ENCODE measurements at places on chromosomes 7 and 10. TPM values are rescaled to one million over a fixed set of nuclear protein-coding genes. Genes with fewer than 3 reads are reported as not detected.

DNA sequence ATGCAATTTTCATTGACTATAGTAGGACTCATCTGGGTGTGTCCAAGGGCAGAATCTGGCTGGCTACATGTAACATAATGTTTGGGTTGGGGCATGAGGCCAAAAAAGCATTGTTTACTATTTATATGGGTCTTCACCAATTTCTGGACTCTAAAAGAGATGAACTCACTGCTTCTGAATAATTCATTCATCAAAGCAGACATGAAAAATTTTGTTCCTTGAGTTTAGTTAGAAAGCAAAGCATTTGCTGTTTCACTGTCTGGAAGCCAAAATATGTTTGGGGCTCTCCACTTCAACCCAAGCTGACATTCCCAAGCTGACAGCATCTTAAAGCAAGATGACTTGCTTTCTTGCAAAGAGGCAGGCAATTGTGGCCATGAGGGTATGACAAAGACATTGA lies 670.6 kb downstream of the SUGCT start:
- no peak for DNase-seq

GRCh38 chr10:1525354-1526162 lies 211.8 kb downstream of the ADARB2 start:
- no peak for DNase-seq

- DNase-seq, result no peak
Measured at GRCh38 chr10:29533696-29534285, 101.0 kb downstream of the SVIL start.

GRCh38 chr10:17126327-17126726 lies 3.3 kb downstream of the CUBN start:
- DNase-seq, result no peak

- DNase-seq, result no peak
Measured at GRCh38 chr10:45006276-45007030, 5.7 kb downstream of the ZNF22 start.

DNA sequence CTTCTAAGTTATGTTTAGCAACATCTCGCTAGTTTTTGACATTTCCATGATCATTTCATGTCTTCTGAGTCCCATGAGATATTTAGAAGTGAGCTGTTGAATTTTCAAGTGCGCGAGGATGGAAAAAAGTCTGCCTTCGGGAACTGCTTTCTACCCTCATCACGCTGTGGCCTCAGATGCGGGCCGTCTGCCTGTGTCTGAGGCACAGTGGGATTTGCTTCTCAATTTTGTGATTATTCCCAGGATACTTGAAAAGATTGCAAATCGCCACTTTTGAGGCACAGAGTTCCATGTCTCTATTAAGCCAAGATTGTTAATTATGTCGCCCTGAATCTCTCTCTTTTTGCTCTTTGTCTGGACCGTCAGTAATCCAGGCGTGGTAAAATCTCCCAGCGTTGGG lies 30.8 kb upstream of the NKX6-2 start:
- no peak for DNase-seq

- DNase-seq, result no peak
Measured at GRCh38 chr7:151838861-151839381, 38.0 kb downstream of the PRKAG2 start.

DNA sequence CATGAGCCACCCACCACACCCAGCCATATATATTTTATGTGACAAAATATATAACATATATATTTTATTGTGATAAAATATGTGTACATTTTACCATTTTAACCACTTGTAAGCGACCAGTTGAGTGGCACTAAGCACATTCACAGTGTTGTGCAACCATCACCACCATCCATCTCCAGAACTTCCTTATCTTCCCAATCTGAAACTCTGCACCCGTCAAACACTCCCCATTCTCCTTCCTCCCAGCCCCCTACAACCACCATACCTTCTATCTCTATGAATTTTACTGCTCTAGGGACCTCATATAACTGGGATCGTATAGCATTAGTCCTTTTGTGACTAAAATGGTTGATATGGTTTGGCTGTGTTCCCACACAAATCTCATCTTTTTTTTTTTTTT lies 20.8 kb upstream of the CYTH3 start:
- DNase-seq, result no peak

- DNase-seq, result no peak
Measured at GRCh38 chr7:4444106-4444505, 238.0 kb upstream of the FOXK1 start.

GRCh38 chr7:119783799-119784198 lies 489.2 kb upstream of the KCND2 start:
- no peak for DNase-seq

- DNase-seq, result peak; percentile 80
Measured at GRCh38 chr7:94289071-94289470, 105.6 kb upstream of the COL1A2 start.

- DNase-seq, result peak; percentile 44
Measured at GRCh38 chr10:31262672-31263071, 56.3 kb upstream of the ZEB1 start.

DNA sequence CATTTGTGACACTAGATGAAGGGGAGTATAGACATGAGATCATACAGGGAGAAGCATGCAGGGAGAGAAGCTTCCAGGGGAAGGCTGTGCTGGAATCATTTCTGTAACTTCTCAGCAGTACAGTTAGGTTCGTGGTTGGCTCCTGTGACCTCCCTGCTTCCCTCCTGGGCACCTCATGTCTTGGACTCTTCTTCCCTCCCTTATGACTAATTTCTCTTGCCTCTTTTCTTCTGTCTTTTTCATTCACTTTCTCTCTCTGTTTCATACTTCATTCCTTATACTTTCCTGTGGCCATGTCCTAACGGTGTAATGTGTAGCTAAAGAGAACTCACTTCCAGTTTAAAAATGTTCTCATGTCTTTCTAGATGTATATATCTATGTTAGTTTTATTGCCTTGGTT lies 19.1 kb upstream of the HKDC1 start:
- DNase-seq, result no peak

DNA sequence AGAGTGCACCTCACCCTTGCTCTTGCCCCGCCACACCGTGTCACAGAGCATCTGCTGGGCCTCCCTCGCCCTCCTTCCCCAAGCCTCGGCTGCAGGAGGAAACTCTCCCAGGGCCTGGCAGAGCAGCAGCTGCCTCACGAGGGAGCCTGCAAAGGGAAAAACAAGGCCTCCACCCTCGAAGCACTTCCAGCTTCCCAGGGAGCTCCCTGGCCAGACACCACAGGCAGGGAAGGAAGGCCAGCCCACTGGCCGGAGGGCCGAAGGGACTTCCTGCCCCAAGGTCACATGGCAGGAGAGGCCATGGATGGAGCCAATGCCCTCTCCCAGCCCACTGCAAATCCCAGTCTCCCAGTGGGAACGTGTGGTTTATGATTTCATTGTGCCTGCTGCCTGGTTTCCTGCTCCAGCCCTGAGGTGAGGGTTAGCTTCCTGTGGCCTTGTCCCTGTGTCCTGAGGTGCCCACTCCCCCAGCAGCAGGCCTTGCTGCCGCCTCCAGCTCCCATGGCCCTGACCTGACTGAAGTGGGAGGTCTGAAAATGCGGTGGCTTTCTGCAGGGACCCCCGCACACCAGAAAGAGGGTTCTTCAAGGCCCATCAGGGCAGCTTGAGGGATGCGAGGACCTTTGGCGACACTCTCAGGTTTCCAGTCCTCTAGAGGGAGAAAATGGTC lies 100.5 kb upstream of the PPIF start:
- no peak for DNase-seq

GRCh38 chr7:139523199-139523941 lies at the start of gene CLEC2L:
TSS of gene CLEC2L (plus strand) at chr7:139523685. CDS start at chr7:139523928, 243 bp downstream.
- DNase-seq, result no peak

DNA sequence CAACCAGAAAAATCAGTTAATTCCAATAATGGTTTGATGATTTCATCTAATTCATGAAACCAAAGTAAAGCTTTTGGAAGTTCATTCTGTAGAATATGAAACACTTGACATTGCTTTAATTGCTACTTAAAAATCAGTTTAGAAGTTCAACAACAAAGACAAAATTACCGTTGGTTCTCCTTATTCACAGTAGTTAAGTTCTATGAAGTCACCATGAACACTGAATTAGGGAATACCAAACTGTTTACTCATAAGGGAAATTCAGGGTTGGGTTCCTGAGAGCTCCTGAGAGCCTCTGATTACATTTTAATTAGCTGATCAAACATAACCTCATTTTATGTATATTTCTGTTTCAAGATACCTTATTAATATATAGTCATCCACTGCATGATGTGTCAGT lies 46.2 kb downstream of the ZNF438 start:
- no peak for DNase-seq

GRCh38 chr7:79137942-79138341 lies 315.5 kb downstream of the MAGI2 start:
- DNase-seq, result no peak

DNA sequence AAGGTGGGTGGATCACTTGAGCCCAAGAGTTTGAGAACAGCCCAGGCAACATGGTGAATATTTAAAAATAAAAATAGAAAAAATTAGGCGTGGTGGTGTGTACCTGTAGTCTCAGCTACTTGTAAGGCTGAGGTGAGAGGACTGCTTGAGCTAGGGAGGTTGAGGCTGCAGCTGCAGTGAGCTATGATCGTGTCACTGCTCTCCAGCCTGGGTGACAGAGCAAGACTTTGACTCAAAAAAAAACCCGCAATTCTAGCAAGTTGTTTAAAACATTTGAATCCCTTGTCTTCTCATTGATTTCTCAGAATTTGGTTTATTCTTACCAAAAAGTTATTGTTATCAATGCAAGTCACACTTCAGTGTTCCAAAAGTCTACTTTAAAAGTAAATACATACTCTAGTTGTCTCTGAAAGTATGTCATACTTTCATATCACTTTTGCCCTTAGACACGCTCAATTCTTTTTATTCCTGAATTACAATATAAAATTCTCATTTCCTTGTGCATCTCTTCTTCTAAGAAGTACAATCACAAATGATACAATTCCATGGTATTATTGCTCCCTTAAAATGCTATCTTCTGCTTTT lies 6.3 kb downstream of the EPC1 start:
- DNase-seq, result no peak

GRCh38 chr10:69359594-69359993 lies 57.1 kb downstream of the TACR2 start:
- DNase-seq, result no peak

DNA sequence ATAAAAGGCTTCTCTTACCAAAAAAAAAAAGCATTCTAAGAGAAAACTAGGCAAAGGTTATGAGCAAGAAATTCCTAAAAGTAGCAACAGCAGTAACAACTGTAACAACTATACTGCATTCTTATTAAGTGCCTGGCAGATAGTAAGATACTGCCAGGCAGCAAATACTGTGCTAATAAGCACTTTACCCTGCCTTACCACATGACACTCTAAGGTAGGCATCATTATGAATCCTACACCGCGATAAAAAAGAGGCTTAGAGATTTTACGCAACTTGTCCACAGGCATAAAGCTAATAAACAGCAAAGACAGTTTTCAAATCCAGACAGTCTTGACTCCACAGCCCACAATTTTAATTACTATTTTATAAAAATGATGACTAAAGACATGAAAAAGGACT lies 83.2 kb downstream of the USP6NL start:
- no peak for DNase-seq

DNA sequence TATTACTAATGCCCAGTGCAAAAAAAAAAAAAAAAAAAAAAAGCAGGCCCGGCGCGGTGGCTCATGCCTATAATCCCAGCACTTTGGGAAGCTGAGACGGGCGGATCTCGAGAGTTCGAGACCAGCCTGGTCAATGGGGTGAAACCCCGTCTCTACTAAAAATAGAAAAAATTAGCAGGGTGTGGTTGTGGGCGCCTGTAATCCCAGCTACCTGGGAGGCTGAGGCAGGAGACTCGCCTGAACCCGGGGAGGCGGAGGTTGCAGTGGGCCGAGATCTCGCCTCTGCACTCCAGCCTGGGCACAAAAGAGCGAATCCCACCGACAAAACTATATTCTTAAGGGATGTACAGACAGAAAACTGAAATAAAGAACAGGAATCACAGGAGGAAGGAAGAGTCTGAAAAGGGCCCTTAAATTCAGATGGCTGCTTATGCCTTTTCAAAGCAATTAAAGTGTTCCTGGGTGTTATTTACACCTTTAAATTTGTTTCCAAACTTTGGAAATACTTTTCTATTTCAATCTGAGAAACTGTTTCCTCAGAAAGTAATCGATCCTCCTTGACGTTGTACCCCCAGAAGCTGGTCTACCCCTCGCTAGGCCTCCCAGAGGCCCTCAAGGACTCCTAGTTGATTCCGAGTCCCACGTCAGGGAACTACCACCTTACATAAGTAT lies 2.0 kb upstream of the KMT2E start:
- no peak for DNase-seq

DNA sequence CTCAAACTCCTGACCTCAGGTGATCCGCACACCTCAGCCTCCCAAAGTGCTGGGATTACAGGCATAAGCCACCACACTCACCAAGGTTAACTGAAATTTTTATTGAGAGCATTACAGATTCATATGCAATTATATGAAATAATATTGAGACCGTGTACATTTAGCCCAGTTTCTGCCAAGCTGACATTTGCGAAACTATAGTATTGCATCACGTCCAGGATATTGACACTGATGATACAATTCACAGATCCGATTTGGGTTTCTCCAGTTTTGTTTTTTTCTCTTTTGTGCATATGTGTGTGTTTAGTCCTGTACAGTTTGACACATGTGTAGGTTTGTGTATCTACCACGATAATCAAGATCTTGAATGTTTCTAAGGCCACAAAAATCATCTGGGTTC lies 627.9 kb upstream of the FOXK1 start:
- DNase-seq, result no peak

DNA sequence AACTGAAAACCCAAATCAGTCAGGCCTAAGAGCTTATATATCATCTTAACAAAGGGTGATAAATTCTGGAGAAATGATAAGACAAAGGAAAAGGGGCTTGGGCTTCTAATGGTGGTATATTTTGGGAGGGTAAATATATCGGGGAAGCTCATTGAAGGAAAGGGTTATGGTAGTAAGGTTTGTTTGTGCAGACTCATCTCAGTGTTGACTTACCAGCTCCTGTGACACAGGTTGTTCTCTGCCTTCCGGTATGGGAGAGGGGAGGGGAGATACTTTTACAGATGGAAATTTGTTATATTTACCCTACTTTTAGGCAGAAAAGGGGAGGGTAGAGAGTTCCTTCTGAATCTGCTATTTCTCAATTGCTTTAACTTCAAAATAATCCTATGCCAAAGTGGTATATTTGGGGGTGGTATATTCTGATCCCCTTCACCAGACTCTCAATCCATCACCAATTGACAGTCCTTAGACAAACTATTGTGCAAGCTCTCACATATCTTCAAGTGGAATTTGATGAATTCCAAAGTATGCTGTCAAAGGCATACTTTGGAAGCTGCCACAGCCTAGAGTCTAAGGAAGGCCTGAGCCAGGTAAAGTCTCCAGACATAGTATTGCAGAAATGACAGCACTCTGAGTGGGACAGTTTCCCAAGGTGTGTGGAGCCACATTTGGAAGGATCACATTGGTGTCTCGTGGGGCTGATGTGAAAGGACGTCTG lies 13.3 kb upstream of the PAPSS2 start:
- DNase-seq, result no peak

Gene ETV1
- polyA plus RNA-seq, result 14.9 TPM

Gene RBM33
- 8.3 TPM for polyA plus RNA-seq

Gene GOLGA7B
- not detected for polyA plus RNA-seq

Gene ZNF365
- polyA plus RNA-seq, result 3.9 TPM

Gene HABP2
- not detected for polyA plus RNA-seq

Gene GPR85
- 5.0 TPM for polyA plus RNA-seq

Gene VOPP1
- 88.4 TPM for polyA plus RNA-seq

Gene HOGA1
- 0.41 TPM for polyA plus RNA-seq

Gene ZNF804B
- polyA plus RNA-seq, result not detected

Gene COL17A1
- polyA plus RNA-seq, result not detected

Gene TNPO3
- 49.5 TPM for polyA plus RNA-seq

Measured in AG04450 (cell line).